Fibroblast of upper back skin (primary cell): ENCODE measurements at places on chromosomes 3 and 15.
A peak's percentile ranks its signal among the peaks of the same experiment; 100 is the strongest.

DNA sequence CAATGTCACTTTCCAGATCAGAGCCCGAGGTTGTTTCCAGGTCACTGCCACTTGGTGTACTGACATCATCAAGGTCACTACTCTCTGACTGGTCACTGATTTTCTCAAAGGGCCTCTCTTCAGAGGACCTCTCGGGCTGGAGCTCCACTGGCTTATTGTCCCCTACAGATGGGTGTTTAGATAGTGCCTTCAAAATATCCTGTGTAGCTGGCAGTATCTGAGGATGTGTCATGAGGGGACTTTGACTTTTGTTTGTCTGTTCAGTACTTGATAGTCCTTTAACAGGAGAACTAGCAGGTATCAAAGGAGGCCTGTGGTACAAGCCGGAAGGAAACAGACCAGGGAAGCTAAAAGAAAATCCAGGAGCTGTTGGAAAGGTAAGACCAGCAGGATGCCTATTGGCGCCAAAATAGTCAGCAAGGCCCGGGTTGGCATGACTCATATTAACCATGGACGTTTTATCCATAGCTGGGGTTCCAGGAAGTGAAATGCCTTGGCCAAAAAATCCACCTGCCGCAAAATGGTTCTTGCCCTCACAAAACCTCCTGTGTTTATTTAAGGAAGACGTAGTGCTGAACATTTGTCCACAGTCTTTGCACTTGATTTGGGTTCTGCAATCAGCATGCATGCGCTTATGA is 547.3 kb downstream of the MECOM start:
- no peak for DNase-seq

DNA sequence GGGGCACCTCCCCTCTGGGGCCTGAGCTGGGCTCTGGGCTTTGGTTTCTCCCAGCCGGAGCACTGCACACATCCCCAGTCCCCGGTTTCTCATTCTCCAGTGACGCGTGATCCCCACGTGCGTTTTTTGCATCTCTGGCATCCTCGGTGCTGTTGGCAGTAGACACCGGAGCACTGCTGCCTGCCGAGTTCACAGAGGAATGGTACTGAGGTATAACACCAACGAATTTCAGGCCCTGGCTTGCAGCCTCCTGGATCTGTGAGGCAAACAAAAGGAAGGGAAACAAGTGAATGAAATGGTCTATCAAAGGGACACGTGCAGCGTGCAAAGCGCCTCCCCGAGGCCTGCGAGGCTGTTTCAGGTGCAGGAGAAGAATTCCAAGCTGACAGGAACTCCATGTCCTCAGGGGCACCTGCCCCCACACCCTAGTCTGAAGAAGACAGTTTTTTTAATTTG is 112.9 kb downstream of the OXNAD1 start:
- DNase-seq, result no peak

DNA sequence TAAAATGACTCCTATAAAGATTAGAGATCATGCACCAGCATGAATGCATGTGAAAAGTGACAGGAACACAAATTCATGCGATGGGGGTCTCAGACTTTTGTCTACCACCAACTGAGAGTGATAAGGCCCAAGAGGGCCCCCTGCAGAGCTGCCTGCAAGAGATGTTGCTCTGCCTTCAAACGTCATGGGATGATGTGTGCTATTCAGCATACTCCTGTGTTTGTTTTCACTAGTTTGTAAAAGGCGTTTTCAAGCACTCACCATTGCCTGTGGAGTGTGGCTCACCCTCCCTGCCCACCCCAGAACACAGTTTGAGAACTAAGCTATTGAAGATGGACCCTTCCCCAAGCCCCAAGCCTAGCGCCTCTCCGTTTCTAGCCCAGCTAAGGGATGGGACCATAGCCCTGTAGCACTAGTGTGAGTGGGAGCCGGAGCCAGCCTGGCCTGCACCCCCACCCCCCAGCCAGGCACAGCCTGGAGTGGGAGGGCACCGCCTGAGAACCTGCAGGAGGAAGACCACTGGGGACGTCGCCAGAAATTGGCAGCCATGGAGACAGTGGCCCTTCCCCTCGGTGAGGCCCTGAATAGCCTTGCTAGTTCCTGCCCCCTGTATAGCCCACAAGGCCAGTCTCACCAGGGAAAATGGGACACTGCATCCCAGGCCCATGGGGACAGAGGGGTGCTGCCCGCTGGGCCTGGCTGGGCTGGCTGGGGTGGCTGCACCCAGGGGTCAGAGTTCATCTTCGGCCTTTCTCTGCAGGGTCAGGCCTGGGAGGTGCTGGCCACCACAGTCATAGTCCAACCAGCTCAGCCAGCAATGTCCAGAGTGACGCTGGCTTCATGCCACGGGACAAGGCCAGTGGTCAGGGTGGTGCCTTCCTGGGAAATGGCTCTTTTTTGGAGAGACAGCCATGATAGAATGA is 22.6 kb upstream of the KLF13 start:
- no peak for DNase-seq

GRCh38 chr15:27939246-27939645 is 159.9 kb downstream of the OCA2 start:
- no peak for DNase-seq

- DNase-seq, result no peak
Observed at GRCh38 chr3:183274609-183275008, 21.6 kb downstream of the B3GNT5 start.

- DNase-seq, result no peak
Observed at GRCh38 chr3:94071713-94072284, 8.9 kb downstream of the NSUN3 start.

- DNase-seq, result no peak
Observed at GRCh38 chr15:48898032-48898431, 20.1 kb downstream of the EID1 start.

DNA sequence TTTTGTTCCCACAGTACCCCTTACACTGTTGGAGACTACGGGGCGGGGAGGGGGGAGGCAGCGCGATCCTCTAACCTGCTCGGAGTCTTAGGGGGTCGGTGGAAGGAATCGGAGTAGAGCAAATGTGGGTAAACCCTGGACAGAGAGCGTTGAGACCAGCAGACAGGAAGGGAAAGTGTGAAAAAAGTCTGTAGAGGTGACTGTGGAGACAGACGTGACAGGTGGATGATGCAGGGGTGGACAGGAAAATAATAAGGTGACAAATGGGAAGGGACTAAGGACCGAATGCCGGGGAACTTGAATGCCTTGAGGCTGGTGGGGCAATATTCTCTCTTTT is 424 bp downstream of the EAF2 start:
- no peak for DNase-seq

DNA sequence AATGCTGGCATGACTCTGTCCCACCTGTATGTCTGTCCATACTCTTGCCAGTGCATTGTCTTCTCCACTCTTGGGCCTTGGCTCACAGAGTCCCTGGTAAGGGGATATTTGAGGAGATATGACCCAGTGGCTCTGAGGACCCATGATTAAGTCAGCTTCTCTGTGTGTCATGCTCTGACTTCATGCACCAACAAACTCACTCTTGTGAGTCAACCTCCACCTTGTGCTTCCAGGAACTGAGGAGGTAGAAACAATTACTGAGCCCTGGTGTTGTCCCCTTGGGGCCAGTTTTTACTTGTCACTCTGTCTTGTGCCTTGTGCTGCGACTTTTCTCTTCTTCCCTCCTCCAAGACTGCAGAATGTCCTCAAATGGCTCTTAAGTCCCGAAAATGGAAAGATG is 127.1 kb downstream of the ABHD5 start:
- no peak for DNase-seq

DNA sequence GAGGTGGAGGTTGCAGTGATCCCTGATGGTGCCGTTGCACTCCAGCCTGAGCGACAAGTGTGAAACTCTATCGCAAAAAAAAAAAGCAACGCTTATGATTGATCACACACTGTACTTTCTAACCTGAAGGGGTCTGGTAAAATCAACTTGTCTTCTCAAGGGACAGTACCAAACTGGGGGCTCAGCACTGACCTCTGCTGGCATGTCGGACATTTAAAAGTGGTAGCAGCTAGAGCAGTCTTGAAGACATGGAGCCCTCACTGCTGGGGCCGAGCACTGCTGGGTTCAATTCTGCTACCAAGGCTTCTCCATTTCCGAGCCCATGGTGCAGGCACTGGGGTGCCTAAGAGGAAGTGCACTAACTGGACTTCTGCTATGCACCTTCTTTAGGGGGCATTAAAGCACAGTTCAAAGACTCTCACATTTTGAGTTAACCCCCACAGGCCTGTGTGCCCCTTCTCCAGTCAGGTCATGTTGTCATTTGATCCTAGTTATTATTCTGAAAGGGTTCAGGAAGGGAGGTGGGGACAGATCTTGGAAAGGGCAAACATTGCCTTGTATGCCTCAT is 26.4 kb upstream of the LAMP3 start:
- peak; percentile 6 for DNase-seq

DNA sequence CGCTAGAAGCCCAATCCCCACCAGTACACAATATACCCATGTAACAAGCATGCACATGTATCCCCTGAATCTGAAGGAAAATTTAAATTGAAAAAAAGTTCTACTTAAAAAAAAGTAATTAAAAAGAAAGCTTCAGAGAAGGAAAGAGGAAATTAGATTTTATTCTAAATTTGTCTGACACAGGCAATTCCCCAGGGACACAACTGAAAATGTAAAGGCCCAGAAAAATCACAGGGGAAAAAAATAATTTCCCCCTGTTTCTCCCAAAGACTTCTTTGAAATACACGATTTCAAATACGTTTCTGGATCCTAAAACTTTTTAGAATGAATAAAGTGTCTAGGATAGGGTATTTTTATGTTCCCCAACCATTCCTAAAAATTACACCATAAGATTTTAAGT is 42.9 kb downstream of the SEMA5B start:
- DNase-seq, result no peak

DNA sequence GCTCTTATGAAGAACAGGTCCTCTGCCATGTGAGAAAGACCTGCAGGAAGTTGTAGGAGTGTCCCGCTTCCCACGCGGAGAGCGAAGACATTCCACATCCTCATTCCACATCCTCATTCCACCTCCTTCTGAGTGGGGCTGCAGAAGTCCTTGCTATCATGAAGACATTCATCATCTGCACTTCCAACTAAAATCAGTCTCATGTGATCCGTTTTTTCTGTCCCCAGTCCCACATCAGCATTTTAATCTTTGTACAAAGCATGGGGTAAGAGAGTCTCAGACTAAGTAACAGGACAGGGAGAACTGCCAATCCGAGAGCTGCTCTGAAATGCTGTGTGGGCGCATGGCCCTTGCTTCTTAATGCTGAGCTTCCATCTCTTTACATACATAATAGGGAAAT is 227.2 kb downstream of the RSRC1 start:
- no peak for DNase-seq

- no peak for DNase-seq
Observed at GRCh38 chr3:107942244-107942643, 148.6 kb downstream of the CD47 start.

DNA sequence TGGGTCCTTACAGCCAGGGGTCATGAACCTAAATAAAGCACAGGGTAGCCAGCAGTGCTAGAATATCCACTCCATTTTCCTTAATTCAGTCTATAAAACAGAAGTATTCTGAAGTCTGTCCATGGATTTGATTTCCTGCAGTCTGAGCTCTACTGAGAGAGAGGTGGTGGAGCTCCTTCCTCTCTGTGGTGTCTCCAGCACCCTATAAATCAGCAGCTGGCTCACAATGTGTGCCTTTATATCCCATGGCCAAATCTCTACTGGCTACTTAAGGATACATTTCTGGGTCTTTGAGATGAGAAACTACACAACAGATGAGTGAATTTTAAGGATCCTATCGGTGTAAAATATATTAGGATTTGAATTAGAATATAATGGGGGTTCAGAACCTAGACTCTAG is 339.9 kb upstream of the RBMS3 start:
- DNase-seq, result no peak

- DNase-seq, result no peak
Observed at GRCh38 chr3:26082911-26083310, 293.0 kb downstream of the OXSM start.

DNA sequence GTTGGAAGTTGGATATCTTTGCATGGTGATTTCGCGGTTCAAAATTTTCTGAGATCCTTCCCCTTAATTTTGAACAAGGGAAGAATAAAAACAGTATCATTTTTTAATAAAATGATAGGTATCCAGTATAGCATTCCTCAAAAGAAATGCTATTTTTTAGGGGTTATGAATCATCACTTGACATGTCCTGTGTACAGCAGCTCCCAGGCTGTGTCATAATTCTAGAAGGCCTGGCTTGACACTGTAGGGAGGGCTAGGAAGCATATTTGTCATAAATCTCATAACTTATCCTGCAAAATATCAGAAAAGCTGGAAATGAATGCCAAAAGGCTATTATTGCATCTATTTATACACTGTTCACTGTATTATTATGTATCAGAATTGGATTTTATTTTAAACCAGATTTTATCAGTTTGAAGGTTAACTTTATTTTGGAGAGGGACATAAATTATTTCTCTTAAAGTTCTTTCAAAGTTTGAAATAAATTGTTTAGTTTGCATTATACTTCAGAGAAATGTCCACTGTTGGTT is 539.1 kb upstream of the ROBO2 start:
- peak; percentile 61 for DNase-seq

- DNase-seq, result peak; percentile 62
Observed at GRCh38 chr3:65669163-65669875, 369.4 kb downstream of the MAGI1 start.

- DNase-seq, result peak; percentile 53
Observed at GRCh38 chr15:44394062-44394461, 33.4 kb upstream of the CTDSPL2 start.

DNA sequence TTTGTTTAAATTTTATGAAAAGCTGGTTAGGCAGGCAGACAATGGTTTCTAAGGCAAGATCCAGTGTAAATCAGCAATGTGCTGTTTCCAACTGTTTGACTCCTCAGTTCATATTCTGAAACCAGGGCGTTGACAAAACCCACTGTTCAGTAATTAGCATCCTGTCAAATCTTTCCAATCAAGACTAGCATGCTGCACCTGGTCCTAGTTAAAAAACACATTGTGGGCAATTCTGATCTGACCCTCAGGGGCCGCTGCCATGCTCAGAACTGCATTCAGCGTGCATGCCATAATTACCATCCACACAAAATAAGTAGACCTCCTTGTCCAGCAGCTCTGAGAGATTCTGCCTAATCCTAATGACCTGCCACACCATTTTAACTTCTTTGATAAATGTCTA is 20.9 kb upstream of the RBP1 start:
- DNase-seq, result no peak

GRCh38 chr15:41971895-41972252 is 483 bp downstream of the EHD4 start:
- no peak for DNase-seq

GRCh38 chr3:184751204-184752040 is 39.6 kb upstream of the MAGEF1 start:
- DNase-seq, result no peak
